ENCODE measurements at places on chromosomes 4 and X. TPM values are rescaled to one million over a fixed set of nuclear protein-coding genes. Genes with fewer than 3 reads are reported as not detected.

ANKRD50 gene
- 49.0 TPM for total RNA-seq

PLK4 gene
- 4.7 TPM for total RNA-seq

- no peak for DNase-seq
These were observed 1564.5 kb upstream of the PCDH10 start for GRCh38 chr4:131584587-131584986.

DNA sequence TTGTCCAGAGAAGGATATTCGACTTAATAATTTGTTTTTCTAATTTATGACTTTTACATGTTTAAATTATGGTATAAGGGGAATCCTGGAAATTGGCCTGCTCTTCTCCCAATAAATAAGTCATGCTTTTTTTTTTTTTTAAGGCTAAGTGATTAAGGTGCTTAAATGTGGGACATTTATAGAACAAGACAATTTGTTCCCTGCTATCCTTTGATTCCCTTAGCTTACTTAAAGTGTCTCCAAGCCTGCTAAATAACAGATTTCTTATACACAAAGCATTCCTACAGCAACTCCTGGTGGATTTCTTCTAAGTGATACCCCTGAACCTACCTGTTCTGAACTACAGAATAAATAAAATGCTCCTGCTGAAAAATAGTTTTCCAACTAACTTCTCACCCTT, 233.0 kb upstream of the UGT8 start:
- no peak for DNase-seq

- no peak for DNase-seq
These were observed 54.4 kb downstream of the PGRMC1 start for GRCh38 chrX:119290476-119290875.

DNA sequence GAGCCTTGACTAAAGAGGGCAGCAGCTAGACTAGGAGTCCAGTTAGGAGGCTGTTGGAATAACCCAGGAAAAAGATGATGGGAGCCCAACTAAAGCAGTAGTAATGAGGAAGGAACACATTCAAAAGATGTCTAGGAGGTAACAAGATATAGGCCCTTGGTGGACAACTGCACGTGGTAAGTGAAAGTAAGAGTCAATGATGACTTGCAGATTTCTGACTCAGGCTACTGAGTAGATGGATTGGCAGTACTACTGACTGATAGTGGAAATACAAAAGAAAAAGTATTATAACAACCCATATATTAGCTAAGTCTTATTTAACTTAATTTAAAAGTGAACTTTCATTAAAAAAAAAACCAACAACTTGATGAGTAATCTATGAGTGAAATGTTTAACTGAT, 74.0 kb downstream of the PAK3 start:
- DNase-seq = no peak
